ENCODE measurements at places on chromosomes 4 and X.

GRCh38 chrX:6203462-6204215 is 25.0 kb downstream of the NLGN4X start:
- DNase-seq, result no peak

GRCh38 chrX:148871422-148872160 is 371.2 kb downstream of the AFF2 start:
- no peak for DNase-seq

GRCh38 chr4:156437666-156438065 is 484.0 kb upstream of the CTSO start:
- DNase-seq, result no peak

DNA sequence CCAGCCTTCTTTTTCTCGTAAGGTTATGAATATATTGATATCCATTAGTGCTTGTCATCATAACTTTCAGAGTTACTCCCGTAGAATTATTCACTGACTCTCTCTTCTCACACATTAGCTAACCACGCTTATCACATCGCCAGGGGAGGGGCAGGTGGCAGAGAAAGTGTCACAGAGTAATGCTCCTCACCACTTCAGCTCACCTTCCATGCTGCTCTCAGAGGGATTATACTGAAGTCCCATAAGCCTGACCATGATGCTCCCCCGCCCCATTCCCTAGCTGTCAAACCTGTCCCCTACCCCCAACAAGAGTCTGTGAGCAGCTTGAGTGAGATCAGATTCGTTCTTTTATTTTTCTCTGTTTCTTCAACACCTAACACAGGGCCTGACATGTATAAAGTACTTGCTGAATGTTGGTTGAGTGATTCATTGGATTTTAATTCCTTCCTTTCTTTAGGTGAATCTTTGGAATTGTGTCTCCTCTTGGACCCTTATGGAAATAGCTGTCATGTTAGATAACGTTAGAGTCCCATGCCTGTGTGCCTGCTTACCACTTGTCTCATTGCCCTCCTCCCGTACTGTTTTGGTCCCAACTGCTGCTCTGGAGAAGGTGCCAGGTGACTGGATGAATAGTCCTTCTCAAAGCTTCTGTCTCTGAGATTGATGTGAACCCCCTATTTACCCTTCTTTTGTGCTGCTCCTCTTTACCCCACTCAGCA is 55.1 kb downstream of the RS1 start:
- no peak for DNase-seq

- no peak for DNase-seq
Measured at GRCh38 chr4:27881705-27882104, 1021.1 kb downstream of the STIM2 start.

- DNase-seq, result no peak
Measured at GRCh38 chrX:123731987-123732669, 724 bp downstream of the THOC2 start.

DNA sequence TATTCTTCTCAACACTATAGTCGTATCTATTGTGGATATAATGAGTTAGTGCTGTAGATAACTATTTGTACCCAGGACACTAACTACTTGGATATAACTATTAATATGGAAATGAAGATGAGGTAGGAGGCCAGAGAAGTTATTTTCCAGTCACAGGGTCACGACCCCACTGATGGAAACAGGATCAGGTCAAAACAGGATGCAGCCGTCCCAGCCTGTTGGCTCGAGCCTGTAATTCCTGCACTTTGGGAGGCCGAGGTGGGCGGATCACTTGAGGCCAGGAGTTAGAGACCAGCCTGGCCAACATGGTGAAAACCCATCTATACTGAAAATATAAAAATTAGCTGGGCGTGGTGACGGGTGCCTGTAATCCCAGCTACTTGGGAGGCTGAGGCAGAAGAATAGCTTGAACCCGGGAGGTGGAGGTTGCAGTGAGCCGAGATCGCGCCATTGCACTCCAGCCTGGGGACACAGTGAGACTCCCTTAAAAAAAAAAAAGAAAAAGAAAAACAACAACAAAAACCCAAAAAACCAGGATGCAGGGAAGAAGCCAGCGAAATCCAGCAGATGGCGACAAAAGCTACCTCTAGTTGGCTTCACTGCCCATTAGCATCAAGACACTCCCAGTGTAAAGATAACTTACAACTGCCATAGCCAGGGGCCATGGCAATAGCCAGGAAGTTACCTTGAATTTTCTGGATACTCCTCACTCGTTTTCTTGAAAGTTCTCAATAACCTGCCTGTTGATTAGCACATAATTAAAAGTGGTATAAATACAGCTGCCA is 37.9 kb upstream of the NKAP start:
- DNase-seq, result no peak

GRCh38 chr4:151736361-151736760 is 24.4 kb downstream of the GATB start:
- DNase-seq, result no peak

DNA sequence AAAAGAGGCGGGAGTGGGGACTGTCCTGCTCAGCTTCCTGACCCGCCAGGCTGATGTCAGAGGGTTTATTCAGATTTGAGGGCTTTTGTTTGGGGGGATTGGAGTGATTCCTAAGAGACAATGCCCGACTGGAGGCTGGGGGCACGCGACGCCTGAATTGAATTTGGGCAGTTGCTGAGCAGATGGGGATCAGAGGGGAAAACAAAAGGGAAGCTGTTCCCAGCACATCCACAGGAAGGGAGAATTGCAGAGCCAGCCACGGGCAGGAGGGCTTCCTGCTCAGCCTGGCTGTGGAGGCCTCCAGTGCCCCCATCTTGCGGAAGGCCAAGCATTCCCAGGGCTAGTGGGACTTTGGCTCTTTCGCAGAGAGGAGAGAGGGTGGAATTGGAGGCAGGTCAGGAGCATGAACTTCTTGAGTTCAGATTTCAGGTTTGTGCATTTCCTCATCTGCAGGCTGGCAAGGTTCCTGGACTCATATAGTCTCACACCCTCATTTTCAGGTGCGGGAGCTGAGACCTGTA is 162.8 kb downstream of the NHS start:
- no peak for DNase-seq

- DNase-seq, result no peak
Measured at GRCh38 chr4:160831165-160831922, 1332.5 kb downstream of the FSTL5 start.

GRCh38 chrX:5842601-5843000 is 386.1 kb downstream of the NLGN4X start:
- DNase-seq, result no peak

DNA sequence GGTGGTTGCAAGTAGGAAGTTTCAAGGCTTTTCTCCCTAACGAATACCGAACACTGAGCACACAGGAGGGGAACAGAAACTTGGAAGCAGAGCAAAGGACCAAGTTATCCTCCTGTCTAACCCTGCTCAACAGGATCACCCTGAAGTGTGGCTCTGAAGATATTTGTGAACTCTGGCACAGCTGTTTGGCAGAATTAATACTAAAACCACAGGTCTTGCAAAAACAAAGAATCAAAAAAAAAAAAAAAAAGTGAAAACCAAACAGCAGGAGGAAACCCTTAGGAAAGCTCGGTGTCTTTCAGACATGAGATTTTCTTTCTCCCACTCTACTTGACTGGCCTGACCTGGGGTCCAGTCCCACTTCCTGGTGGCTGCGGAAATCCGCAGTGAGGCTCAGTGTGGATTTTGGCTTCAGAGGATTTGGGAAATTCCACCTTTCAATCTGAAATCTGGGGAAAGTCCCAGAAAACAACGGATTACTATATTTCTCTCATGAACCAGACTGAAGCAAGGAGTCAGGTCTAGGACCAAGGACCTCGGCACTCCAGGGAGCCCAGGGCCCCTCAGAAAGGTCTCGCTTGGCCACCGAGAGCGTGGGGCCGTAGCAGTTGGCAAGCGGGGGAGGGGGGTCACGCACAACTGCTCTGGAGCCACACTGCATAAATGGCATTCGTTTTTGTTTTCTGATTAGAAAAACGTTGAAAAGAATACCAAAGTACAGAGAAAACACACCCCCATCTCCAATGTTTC is 867 bp downstream of the TIFA start:
- DNase-seq, result no peak

DNA sequence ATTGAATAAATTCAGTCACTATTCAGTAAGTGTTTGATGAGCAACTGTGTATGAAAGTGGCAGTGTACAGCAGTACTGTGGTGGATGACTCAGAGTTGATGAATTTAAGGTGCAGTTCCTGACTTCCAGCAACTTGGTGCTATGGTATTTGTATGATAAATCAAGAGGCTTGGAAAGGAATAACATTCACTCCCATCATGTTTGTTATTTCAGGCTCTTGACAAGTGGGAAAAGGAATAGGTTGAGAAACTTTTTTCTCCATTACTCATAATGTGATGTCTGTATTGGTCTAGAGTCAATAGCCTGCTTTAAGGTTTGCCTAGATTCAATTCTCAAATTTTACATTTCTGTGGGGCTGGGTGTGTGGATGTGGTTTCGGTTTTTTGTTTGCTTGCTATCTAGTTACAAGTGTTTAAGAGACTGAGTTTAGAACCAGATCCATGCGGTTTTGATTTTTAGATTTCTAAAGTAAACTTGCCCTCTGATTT is 35.1 kb upstream of the CYP2U1 start:
- no peak for DNase-seq

- no peak for DNase-seq
Measured at GRCh38 chr4:152885185-152885584, 50.9 kb upstream of the FHDC1 start.

DNA sequence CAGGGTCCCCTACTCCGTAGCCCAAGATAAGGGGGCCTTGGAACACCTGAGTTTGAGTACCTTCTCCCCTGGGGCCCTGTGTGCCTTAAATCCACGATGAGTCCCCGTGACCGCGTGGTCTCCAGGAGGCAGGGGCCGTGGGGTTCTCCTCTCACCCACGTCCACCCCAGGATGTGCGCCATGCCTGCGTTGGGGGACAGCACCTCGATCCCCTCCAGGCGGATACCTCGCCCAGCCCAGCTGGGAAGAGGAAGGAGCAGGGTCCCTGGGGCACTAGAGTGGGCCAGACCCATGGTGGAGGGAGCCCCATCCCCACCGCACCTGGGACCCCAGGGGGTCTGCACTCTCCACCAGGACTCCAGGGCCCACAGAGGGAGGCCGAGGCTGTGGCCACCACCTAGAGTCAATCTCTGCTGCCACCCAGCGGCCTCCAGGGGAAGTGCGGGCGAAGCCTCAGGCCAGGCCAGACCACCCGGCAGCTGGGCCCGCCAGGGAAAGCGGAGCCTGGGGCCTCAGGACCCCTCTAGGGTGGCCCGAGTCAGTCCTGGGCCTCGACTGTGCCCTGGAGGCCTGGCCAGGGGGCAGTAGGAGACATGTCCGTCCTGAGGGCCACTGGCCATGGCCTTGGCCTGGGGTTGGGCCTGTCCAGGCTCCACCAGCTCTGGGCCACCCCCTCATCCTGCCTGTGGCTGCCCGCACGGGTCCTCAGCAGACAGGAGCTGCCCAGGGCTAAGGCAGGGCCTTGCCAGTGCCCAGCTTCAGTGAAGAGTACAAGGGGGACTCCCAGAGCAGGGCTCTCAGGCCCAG is 55.0 kb downstream of the FAM53A start:
- peak; percentile 56 for DNase-seq

DNA sequence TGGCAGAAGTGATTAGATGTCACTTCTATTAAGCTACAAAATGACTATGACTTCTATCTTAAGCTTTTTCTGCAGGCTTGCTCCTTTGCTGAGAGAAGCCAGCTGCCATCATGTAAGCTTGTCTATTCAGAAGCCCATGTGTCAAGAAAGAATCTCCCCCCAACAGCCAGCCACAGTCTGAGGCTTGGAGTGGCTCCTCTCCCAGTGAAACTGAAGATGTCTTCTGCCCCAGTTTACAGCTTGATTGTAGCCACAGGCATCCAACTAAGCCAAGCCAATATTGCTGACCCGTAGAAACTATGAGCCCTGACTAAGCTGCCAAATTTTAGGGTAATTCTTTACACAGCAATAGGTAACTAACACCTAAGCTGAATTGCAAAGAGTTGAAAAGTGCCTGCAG is 26.7 kb upstream of the SLC10A7 start:
- no peak for DNase-seq

DNA sequence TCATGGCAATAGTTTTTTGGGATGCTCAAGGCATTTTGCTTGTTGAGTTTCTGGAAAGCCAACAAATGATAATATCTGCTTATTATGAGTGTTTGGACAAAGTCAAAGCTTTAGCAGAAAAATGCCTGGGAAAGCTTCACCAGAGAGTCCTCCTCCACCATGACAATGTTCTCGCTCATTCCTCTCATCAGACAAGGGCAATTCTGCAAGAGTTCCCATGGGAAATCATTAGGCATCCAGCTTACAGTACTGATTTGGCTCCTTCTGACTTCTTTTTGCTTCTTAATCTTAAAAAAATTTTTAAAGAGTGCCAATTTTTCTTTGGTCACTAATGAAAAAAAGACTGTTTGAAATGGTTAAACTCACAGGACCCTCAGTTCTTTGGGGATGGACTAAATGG is 136.3 kb downstream of the UBE2K start:
- no peak for DNase-seq

DNA sequence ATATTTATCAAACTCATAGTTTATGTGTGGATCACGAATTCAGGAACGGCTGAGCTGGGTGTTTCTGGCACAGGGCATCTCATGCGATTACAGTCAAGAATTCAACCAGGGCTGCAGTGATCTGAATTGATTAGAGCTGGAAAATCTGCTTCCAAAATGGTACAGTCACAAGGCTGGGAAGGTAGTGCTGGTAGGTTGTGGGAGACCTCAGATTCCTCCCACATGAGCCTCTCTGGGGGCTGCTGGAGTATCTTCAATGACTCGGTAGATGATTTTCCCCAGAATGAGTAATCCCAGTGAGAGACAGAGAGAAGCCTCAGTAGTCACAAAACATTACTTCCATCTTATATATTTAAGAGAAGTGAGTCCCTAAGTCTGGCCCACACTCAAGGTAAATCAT is 36.2 kb upstream of the PRDX4 start:
- DNase-seq, result no peak

DNA sequence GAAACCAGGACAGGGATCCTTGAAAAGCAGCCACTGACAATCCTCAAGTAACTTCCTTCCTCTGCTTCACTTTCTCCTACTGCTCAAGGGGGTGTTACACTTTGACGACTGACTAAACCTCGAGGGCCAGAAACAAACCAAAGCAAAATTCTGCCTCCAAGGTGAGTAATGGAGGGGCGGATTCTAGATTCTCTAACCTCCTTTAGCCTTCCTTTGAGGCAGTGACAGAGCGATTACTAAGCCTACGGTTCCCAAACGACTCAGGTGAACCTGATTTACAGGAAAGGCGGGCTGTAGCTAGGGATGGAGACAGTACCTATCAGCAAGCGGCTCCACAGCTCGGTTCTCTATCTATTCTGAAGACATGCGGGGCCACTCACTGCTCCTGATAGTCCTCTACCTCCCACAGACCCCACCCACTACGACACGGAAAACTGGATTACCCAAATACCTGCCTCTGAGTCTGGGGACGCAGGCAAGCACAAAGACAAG is 487 bp downstream of the TBCK start:
- no peak for DNase-seq

- no peak for DNase-seq
Measured at GRCh38 chr4:26104056-26104685, 190.2 kb downstream of the SMIM20 start.

DNA sequence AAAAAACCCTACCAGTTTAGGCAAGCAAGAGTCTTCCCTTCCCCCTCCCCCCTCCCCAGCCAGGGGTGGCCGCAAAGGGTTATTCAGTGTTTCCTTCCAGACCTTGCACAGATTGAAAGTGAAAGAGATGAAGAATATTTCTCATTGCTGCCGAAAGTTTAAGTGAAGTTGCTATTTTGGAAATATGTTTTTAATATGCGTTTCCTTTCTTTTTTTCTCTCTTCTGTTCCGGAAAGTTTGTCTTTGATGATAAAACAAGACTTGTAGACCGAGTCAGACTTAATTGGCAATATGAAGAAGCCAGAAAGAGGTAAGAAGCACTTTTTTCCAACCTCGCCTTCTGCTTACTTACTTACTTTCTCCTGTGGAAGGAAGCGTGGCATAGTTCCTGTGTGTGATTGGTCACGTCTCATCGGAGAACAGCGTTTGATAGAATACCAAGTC is 58.5 kb upstream of the CLCN4 start:
- DNase-seq, result no peak

Measured in left ventricle myocardium inferior (tissue), 1 donor.